ENCODE measurements at places on chromosomes 2 and 18. TPM values are rescaled to one million over a fixed set of nuclear protein-coding genes. Genes with fewer than 3 reads are reported as not detected.
A peak's percentile ranks its signal among the peaks of the same experiment; 100 is the strongest.

DNA sequence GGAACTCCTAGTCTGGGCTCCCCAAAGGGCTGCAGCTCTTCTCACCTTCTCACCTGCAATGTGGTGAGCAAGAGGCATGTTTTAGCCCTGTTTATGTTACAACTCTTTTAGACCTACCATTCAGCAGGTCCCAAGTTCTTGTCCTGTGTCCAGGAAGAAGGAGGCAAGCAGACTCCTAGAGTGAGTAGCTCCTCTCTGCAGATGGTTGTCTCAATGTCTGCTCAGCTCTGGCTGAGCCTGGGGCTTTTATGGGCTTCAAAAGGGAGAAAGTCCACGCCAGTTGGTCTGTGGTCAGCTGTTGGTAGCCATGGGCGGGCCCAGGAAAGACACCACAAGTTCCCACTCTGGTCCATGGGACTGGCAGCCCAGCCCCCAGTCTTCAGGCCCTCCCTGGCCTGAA lies 148.1 kb upstream of the HS6ST1 start:
- H3K4me1 ChIP-seq: no peaks in the 10 kb centered on the region
- no peak overlapping the region for H3K4me3 ChIP-seq
- no peak for DNase-seq

GRCh38 chr2:109239720-109240119 lies 110.7 kb downstream of the SH3RF3 start:
- H3K36me3 ChIP-seq: no peaks in the 10 kb centered on the region
- H3K4me3 ChIP-seq: no peak overlapping the region
- H3K27me3 ChIP-seq: no peaks in the 10 kb centered on the region

DNA sequence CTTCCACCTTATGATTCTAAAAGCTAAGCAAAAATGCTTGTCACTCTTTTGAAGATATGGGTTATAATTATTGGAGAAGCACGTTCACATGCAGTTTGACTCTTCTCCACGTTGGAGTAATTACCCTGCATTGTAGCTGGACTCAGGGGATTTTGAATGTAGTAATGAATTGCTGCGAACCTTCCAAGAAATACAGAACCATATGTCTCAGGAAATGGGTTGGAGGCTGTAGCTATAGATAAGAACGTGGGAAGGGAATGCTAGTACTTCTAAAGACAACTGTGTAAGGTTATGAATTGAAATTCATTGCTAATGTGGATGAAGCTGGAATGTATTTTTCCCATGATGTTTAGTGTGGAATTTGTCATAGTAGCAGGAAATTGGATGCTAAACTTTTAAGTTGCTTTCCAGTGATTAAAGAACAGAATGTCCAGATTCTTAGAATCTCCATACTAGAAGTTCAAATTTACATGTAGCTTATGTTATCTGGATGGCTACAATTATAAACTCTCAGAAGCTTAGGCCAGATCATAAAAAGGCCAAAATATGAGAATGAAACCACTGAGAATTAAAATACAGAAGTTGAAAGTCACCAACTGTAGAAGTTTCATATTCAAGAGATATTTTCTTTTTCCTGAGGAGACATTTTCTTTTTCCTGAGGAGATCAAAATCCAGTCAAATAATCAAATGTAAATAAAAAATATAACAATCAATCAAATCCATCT lies 27.3 kb upstream of the SPOPL start:
- H3K27me3 ChIP-seq: no peaks in the 10 kb centered on the region
- H3K36me3 ChIP-seq: no peaks in the 10 kb centered on the region
- no peaks in the 10 kb centered on the region for H3K4me1 ChIP-seq
- H3K4me3 ChIP-seq: no peak overlapping the region

DNA sequence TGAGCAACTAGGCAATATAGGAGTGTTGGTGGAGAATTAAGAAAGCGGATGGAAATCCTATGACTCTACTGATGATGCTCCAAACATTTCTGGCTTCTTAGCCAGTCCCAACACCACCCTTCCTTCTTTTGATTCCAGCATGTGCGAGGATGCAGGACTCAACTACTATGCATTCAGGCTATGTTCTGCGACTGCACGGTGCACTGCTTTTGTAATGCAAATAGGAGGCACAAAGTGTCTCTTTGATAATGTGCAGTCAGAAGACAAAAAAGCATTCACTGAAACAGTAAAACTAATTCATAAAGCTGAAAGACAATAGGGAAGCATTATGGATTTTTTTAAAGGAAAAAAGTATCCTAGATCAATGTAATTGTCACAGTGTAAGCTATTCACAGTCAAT lies 106.7 kb downstream of the MEIS1 start:
- no peaks in the 10 kb centered on the region for H3K36me3 ChIP-seq
- H3K4me1 ChIP-seq: no peaks in the 10 kb centered on the region
- no peak overlapping the region for H3K27ac ChIP-seq

DNA sequence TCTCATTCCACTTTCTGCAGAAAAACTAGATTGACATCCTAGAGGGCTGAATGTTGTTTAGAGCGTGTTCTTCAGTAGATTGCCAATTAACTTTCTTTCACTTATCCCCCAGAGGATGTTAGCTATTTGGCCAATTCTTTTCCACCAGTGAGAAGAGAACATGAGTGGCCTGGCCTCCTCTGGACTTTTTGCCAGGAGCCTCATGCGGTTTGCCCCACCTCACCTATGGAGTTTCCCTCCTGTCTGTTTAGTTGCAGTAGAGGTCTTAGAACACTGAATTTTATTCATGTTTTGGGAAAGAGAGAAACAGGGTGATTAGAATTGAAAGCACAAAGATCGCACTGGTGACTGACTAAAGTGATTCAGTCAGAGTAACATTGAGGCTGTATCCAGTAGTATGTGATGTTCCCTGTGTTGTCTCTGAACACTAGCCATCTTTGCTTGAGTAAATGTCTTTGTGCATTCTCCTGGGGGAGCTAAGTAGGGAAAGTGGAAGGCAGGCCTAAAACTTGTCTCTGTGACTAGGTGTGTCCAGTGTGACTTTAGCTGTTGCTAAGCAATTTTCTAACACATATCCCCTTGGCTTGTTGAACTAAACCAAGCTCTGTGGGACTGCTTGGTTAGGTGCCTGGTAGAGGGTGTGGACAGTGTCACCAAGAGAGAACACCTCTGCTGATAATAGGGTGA lies 34.0 kb downstream of the UGP2 start:
- H3K36me3 ChIP-seq: peaks cover 16% of the 10 kb centered on the region
- no peaks in the 10 kb centered on the region for H3K27me3 ChIP-seq
- DNase-seq: peak; percentile 33
- no peak overlapping the region for H3K4me3 ChIP-seq
- peaks cover 1% of the 10 kb centered on the region for H3K4me1 ChIP-seq

GRCh38 chr2:48567671-48568070 lies 37.7 kb downstream of the STON1 start:
- no peak overlapping the region for H3K4me3 ChIP-seq
- H3K36me3 ChIP-seq: no peaks in the 10 kb centered on the region
- H3K4me1 ChIP-seq: no peaks in the 10 kb centered on the region
- DNase-seq: peak; percentile 53

- H3K36me3 ChIP-seq: no peaks in the 10 kb centered on the region
- H3K4me3 ChIP-seq: peak overlapping the region; percentile 52
- peaks cover 12% of the 10 kb centered on the region for H3K4me1 ChIP-seq
- DNase-seq: peak; percentile 72
Observed at GRCh38 chr18:55477860-55478581, 110.0 kb downstream of the TCF4 start.

DNA sequence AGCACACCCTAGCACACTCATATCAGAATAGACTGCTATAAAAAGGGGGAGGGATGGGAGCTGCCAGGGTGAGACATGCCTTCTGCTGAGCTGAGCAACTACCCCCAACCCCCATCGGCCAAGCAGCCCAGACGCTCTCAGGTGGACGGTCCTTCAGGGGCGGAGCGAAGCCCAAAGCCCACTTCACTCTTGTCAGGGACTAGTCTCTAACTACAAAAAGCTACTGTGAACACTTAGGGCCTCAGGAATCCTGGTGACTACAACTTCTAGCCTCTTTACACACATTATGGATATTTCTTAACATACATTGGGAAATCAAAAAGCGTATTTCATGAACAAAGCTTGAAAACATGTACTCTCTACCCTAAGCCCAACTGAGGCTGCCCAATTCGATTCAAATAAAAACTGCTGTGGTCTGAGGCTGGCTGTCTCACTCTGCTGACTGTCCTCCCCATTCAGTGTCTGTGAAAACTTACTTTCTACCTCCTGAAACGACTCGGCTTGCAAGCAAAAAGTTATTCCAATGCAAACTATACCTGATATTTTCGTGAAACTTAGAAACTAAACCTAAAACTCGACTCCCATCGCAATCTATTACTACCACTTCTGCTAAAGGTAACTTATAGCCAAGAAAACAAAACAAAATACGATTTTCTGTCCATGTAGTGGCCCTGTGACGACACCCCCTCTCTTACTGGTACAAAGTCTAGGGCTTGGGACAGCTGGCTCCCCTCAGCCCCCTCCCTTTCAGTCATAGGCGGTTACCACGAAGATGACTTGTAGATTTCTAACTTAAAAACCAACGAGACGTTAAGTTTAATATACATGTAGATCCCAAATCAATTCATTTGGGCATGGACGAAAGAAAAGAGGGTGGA lies 1.2 kb downstream of the SERTAD2 start:
- peaks cover 28% of the 10 kb centered on the region for H3K4me1 ChIP-seq
- no peaks in the 10 kb centered on the region for H3K36me3 ChIP-seq
- H3K4me3 ChIP-seq: peak overlapping the region; percentile 76
- H3K27ac ChIP-seq: peak overlapping the region; percentile 88
- peak; percentile 44 for DNase-seq

GRCh38 chr18:11177382-11177781 lies 28.0 kb upstream of the PIEZO2 start:
- H3K4me1 ChIP-seq: peaks cover 17% of the 10 kb centered on the region
- H3K36me3 ChIP-seq: no peaks in the 10 kb centered on the region
- no peaks in the 10 kb centered on the region for H3K27me3 ChIP-seq
- DNase-seq: no peak

- no peaks in the 10 kb centered on the region for H3K4me1 ChIP-seq
- H3K4me3 ChIP-seq: no peak overlapping the region
- DNase-seq: no peak
- no peaks in the 10 kb centered on the region for H3K36me3 ChIP-seq
Observed at GRCh38 chr2:140627136-140627535, 1503.7 kb downstream of the LRP1B start.

- no peaks in the 10 kb centered on the region for H3K27me3 ChIP-seq
- no peaks in the 10 kb centered on the region for H3K36me3 ChIP-seq
- no peaks in the 10 kb centered on the region for H3K4me1 ChIP-seq
- H3K4me3 ChIP-seq: no peak overlapping the region
- no peak for DNase-seq
Observed at GRCh38 chr2:127239395-127239794, 19.3 kb upstream of the CYP27C1 start.

- H3K4me3 ChIP-seq: no peak overlapping the region
- no peak overlapping the region for H3K27ac ChIP-seq
- no peaks in the 10 kb centered on the region for H3K4me1 ChIP-seq
- H3K27me3 ChIP-seq: no peaks in the 10 kb centered on the region
- no peak for DNase-seq
Observed at GRCh38 chr2:36125702-36126101, 229.9 kb upstream of the CRIM1 start.

DNA sequence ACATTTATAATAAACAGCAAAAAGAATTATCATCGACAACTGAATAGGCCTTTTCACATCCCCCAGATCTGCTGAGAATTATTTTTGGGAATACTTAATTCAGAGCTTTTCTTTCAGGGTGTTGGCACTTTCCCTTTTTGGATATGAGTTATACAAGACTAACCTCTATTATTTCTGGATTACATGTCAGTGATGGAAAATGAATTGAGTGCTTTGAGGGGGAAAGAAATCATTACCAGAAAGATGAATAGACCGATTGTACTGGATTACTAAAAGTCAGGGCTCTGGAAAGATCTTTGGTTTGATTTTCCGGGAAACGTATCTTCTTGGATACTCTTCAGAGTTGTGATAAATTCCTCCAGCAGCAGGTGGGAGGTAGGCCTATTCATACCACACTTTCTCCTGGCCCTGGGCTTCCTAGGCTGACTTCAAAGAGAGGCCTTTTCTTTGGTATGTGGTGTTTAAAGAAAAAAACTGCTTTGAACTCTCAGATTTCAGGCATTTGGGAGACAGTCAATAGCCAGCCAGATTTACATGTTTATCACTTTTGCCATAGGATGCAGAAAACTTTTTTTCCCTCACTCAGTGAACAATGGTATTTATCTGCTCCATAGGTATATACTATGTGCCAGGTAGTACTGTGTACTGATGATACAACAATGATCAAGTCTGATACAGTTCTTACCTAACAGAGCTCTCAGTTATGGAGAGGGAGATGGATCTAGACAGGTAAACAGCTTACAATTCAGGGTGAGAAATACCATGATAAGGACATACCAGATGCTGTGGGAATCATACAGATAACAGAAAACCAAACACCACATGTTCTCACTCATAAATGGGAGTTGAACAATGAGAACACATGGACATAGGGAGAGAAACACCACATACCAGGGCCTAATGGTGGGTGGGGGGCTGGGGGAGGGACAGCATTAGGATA lies 63.3 kb upstream of the ACTR3 start:
- no peaks in the 10 kb centered on the region for H3K36me3 ChIP-seq
- H3K4me1 ChIP-seq: peaks cover 5% of the 10 kb centered on the region
- no peak overlapping the region for H3K27ac ChIP-seq
- no peaks in the 10 kb centered on the region for H3K27me3 ChIP-seq
- DNase-seq: peak; percentile 26

DNA sequence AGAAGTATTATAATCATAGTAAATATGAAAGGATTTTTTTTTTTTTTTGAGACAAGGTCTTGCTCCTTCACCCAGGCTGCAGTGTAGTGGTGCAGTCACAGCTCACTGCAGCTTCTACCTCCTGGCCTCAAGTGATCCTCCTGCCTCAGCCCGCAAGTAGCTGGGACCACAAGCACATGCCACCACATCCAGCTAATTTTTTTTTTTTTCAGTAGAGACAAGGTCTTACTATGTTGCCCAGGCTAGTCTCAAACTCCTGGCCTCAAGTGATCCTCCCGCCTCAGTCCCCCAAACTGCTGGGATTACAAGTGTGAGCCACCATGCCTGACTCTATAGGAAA lies 301.6 kb upstream of the STON1 start:
- H3K27ac ChIP-seq: no peak overlapping the region
- DNase-seq: no peak
- H3K4me1 ChIP-seq: no peaks in the 10 kb centered on the region
- no peak overlapping the region for H3K4me3 ChIP-seq
- no peaks in the 10 kb centered on the region for H3K27me3 ChIP-seq

GRCh38 chr2:98559581-98559980 lies 48.7 kb downstream of the COA5 start:
- DNase-seq: peak; percentile 6
- peaks cover 17% of the 10 kb centered on the region for H3K4me1 ChIP-seq

GRCh38 chr2:138329591-138329990 lies 172.0 kb upstream of the SPOPL start:
- H3K4me1 ChIP-seq: no peaks in the 10 kb centered on the region
- no peaks in the 10 kb centered on the region for H3K36me3 ChIP-seq
- no peak for DNase-seq
- no peaks in the 10 kb centered on the region for H3K27me3 ChIP-seq
- H3K4me3 ChIP-seq: no peak overlapping the region

RAD51AP2 gene
- 0.10 TPM for total RNA-seq

FAM161A gene
- total RNA-seq: 2.8 TPM

C2orf66 gene
- 0.54 TPM for total RNA-seq

TFPI gene
- 52.9 TPM for total RNA-seq

REG3A gene
- not detected for total RNA-seq

PRKCE gene
- 11.2 TPM for total RNA-seq
